ENCODE measurements at places on chromosomes 7 and 10. TPM values are rescaled to one million over a fixed set of nuclear protein-coding genes. Genes with fewer than 3 reads are reported as not detected.

DNA sequence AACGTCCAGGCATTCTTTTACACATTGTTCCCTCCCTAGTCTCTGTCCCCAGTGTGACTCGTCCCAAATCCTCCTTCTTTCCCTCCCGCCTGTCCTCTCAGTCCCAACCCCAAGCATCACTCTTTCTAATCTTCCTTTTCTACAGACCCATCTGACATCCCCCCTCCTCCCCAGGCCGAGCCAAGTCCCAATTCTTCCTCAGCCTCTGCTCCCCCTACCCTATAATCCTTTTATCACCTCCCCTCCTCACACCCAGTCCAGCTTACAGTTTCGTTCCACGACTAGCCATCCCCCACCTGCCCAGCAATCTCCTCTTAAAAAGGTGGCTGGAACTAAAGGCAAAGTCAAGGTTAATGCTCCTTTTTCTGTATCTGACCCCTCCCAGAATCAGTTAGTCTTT, 95.1 kb downstream of the MACC1 start:
- H3K27ac ChIP-seq = no peak overlapping the region
- H3K4me3 ChIP-seq = no peak overlapping the region
- H3K27me3 ChIP-seq = no peaks in the 10 kb centered on the region
- no peak for DNase-seq
- no peaks in the 10 kb centered on the region for H3K36me3 ChIP-seq

DNA sequence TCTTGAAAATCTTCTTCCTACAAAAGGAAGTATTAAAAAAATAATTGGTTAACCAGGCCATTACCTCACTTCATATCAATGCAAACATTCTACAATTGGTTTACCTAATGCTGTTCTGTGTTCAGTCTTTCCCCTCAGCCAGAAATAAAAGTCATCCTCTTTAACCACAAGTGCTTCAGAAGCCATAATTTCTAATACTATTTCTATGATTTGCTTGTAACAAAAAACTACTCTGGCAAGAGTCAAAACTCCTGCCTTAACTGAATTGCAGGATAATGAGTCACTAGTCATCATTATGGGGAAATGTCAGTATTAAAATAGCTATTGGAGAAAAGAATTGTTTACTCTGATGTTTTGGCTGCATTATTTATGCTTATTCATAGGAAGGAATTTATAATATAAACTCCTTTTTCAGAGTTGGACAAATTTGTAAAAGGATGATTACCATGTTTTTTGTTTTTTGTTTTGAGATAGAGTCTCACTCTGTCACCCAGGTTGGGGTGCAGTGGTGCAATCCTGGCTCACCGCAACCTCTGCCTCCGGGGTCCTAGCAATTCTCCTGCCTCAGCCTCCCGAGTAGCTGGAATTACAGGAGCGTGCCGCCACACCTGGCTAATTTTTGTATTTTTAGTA, 55.5 kb upstream of the ODAD2 start:
- H3K4me3 ChIP-seq = no peak overlapping the region
- no peak for DNase-seq
- no peaks in the 10 kb centered on the region for H3K27me3 ChIP-seq
- H3K27ac ChIP-seq = no peak overlapping the region
- H3K4me1 ChIP-seq = no peaks in the 10 kb centered on the region

DNA sequence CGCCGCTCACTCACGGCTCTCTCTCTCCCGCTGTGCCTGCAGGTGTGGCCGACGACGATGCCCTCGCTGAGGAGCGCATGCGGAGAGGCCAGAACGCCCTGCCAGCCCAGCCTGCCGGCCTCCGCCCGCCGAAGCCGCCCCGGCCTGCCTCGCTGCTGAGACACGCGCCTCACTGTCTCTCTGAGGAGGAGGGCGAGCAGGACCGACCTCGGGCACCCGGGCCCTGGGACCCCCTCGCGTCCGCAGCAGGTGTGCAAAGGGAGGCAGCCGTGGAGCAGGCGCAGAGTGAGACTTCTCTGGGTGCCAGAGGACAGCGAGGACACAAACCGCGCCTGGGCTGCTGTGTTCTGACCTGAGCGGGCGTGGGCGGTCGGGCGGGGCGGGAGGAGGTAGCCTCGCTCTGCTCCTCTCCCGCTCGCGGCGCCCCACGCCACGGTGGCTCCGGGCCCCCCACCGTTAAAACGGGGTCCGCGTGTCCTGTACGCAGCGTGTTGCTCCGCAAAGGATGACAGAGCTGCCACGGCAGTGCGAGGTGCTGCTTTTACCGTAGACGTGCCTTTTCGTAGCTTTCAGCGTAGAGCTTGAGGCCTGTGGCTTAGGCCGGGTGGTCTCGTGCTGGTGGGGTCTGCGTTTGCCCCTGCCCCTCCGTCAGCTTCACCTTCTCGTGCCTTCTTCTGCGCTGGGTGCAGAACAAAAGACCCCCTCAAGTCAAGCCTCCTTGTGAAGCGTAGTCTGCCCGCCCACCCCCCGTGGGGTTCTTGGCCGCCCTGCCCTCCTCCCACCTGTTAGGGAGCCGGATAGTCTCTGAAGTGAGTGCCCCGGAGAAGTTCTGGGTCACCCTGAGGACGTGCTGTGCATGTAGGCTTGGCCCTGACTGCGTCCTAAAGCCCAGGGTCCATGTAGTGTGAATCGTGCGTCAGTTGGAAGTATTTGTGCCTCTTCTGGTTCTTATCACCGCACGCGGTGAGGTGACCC, 73.2 kb downstream of the DNAJB6 start:
- peaks cover 15% of the 10 kb centered on the region for H3K4me1 ChIP-seq
- H3K27me3 ChIP-seq = no peaks in the 10 kb centered on the region
- H3K36me3 ChIP-seq = peaks cover 17% of the 10 kb centered on the region
- peak; percentile 18 for DNase-seq
- no peak overlapping the region for H3K4me3 ChIP-seq

DNA sequence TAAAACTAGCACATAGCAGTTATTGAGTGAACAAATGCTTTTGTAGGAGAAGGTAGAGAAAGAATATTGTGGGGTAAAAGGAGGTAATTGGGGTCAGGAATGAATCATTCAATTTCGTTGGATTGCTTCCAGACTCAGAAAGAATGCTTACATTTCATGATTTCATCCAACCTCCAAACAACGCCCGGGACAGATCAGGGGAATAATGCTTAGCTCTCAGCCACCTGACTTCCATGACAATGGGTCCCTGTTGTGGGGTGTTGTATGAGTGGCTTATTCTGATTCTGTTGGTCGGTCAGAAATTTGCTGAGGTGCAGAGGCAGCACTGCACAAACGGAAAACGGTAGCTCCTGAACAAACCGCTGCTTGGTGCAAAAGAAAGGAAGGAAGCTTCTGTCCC, 24.0 kb upstream of the INPP5F start:
- no peak for DNase-seq
- no peak overlapping the region for H3K27ac ChIP-seq
- no peaks in the 10 kb centered on the region for H3K4me1 ChIP-seq
- H3K36me3 ChIP-seq = no peaks in the 10 kb centered on the region

DNA sequence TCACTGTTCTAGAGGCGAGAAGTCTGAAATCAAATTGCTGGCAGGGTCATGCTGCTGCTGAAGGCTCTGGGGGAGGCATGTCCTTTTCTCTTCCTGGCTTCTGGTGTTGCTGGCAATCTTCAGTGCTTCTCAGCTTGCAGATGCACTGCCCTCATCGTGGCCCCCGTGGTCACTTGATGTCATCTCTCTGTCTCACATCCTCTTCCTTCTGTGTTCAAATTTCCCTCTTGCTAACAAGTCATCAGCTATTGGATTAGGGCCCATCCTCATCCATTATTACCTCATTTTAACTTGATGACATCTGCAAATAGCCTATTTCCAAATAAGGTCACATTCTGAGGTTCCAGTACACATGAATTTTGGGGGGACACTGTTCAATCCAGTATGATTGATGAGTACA, 36.6 kb upstream of the SRGN start:
- H3K4me3 ChIP-seq = no peak overlapping the region
- no peaks in the 10 kb centered on the region for H3K36me3 ChIP-seq
- no peaks in the 10 kb centered on the region for H3K27me3 ChIP-seq
- H3K4me1 ChIP-seq = peaks cover 12% of the 10 kb centered on the region

GRCh38 chr10:78630944-78631838, 437.6 kb upstream of the ZMIZ1 start:
- peaks cover 9% of the 10 kb centered on the region for H3K4me1 ChIP-seq
- no peak for DNase-seq
- peak overlapping the region; percentile 50 for H3K27ac ChIP-seq
- no peaks in the 10 kb centered on the region for H3K27me3 ChIP-seq

DNA sequence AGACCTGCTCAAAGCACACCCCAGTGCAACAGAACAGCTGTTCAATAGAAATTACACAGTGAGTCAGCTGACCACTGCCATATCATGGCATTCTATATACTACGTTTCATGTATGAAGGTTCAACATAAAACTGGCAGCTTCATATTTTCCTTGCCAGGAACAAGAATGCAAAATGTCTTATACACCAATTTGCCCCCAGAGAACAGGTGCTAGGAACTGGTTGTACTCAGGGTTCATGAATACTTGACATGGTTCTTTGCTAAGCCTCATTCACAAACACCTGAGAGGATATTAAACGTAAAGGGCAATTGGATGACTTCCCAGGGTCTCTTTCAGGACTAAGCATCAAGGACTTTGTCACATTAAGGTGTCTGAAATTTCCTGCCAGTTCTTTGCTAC, 6.9 kb downstream of the MYOF start:
- no peaks in the 10 kb centered on the region for H3K36me3 ChIP-seq
- no peak overlapping the region for H3K27ac ChIP-seq
- H3K4me1 ChIP-seq = peaks cover 36% of the 10 kb centered on the region
- no peaks in the 10 kb centered on the region for H3K27me3 ChIP-seq
- DNase-seq = no peak

- peak overlapping the region; percentile 82 for H3K4me3 ChIP-seq
- H3K27me3 ChIP-seq = no peaks in the 10 kb centered on the region
Measured at GRCh38 chr7:105011831-105012502, 2.0 kb upstream of the KMT2E start.

- no peak for DNase-seq
- no peak overlapping the region for H3K27ac ChIP-seq
- no peaks in the 10 kb centered on the region for H3K36me3 ChIP-seq
- peaks cover 16% of the 10 kb centered on the region for H3K27me3 ChIP-seq
- H3K4me3 ChIP-seq = no peak overlapping the region
Measured at GRCh38 chr10:128178302-128178958, 52.2 kb upstream of the MKI67 start.

GCK gene
- 1.7 TPM for total RNA-seq

NPC1L1 gene
- 0.13 TPM for total RNA-seq

EBF3 gene
- total RNA-seq = 4.3 TPM

SPDYE2B gene
- total RNA-seq = not detected

Data from heart right ventricle (tissue), 16 donors.